Activated CD4-positive, alpha-beta T cell treated with anti-CD3 and anti-CD28 coated beads for 36 hours (primary cell): ENCODE measurements at places on chromosomes 2 and 18. TPM values are rescaled to one million over a fixed set of nuclear protein-coding genes. Genes with fewer than 3 reads are reported as not detected.

- H3K27ac ChIP-seq = peak overlapping the region; percentile 22
- no peak overlapping the region for H3K4me3 ChIP-seq
- no peak for DNase-seq
Observed at GRCh38 chr2:73217160-73217559, 3.1 kb downstream of the SMYD5 start.

- H3K4me3 ChIP-seq = no peak overlapping the region
- H3K36me3 ChIP-seq = peaks cover 20% of the 10 kb centered on the region
- peak overlapping the region; percentile 69 for H3K27ac ChIP-seq
- no peak for DNase-seq
- peaks cover 61% of the 10 kb centered on the region for H3K4me1 ChIP-seq
Observed at GRCh38 chr2:160429248-160430000, 64.2 kb downstream of the RBMS1 start.

GRCh38 chr2:220814441-220814840, 757.7 kb downstream of the EPHA4 start:
- H3K36me3 ChIP-seq = no peaks in the 10 kb centered on the region
- peaks cover 5% of the 10 kb centered on the region for H3K27me3 ChIP-seq
- no peaks in the 10 kb centered on the region for H3K4me1 ChIP-seq
- H3K27ac ChIP-seq = no peak overlapping the region
- H3K4me3 ChIP-seq = no peak overlapping the region
- no peak for DNase-seq

GRCh38 chr2:6679471-6679870, 186.2 kb downstream of the CMPK2 start:
- H3K27me3 ChIP-seq = peaks cover 10% of the 10 kb centered on the region
- no peaks in the 10 kb centered on the region for H3K36me3 ChIP-seq
- H3K4me1 ChIP-seq = no peaks in the 10 kb centered on the region
- H3K27ac ChIP-seq = no peak overlapping the region
- no peak for DNase-seq
- H3K4me3 ChIP-seq = no peak overlapping the region

The MAP2 gene
- total RNA-seq = 0.34 TPM

The CHRND gene
- total RNA-seq = not detected

DNA sequence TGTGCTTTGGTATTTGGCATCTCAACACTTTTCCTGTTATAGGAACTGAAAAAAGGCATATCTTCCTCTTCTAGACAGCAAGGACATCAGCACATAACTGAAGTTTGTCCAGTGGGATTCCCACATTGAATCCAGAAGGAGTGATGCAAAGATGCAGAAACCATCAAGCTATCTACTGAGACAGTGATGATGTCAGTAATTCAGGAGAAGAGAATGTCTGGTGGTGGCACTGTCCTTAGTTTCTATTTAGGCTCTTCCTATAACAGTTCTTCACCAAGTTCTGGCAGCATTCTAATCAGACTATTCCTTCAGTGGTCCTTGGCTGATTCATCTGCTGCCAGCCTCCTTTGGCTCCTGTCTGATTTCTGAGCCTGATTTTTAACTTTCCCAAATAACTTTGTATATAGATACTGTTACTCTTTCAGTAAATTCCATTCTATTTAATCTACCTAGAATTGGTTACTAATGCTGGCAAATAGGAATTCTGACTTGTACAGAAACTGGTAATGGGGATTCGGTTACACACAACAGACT, 56.6 kb upstream of the AGPS start:
- no peak overlapping the region for H3K27ac ChIP-seq
- H3K36me3 ChIP-seq = no peaks in the 10 kb centered on the region
- peaks cover 11% of the 10 kb centered on the region for H3K4me1 ChIP-seq
- no peaks in the 10 kb centered on the region for H3K27me3 ChIP-seq
- H3K4me3 ChIP-seq = no peak overlapping the region

DNA sequence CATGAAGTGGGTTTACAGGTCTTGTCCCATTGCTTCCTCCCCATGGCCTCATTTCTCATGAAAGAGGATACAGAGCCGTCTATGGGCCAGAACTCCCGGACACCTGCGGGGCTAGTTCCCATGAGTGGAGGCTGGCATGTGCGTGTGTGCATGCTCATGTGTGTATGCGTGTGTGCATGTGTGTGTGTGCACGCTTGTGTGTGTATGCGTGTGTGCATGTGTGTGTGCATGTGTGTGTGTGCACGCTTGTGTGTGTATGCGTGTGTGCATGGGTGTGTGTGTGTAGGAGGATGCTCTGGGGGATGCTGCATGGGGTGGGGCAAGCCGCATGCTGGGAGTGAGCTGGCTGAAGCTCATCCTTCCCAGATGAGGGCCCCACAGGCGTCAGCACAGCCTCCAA, 20.8 kb downstream of the INHBB start:
- H3K27ac ChIP-seq = no peak overlapping the region
- no peaks in the 10 kb centered on the region for H3K4me1 ChIP-seq
- H3K27me3 ChIP-seq = peaks cover under 1% of the 10 kb centered on the region
- H3K36me3 ChIP-seq = no peaks in the 10 kb centered on the region
- no peak for DNase-seq

- no peaks in the 10 kb centered on the region for H3K27me3 ChIP-seq
- H3K4me1 ChIP-seq = no peaks in the 10 kb centered on the region
- no peak for DNase-seq
- H3K27ac ChIP-seq = no peak overlapping the region
Observed at GRCh38 chr2:194867328-194867727, 789.7 kb upstream of the SLC39A10 start.

The TMEM37 gene
- not detected for total RNA-seq

DNA sequence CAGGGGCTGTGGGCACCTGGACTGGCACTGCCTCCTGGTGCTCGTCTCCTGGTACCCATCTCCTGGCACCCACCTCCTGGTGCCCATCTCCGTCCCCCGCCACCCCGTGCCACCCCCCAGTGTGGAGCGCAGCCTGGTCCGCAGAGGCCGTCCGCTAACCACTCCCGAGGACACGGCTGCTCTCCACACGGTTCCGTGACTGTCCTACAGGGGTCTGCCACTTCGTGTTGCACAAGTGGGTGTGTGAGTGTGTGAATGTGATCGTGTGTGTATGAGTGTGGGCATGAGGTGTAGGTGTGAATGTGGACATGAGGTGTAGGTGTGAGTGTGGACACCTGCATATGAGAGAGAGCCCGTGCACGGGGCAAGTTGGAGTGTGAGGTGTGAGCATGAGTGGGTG, 119.4 kb upstream of the HS6ST1 start:
- peaks cover 12% of the 10 kb centered on the region for H3K27me3 ChIP-seq
- H3K4me1 ChIP-seq = no peaks in the 10 kb centered on the region
- no peaks in the 10 kb centered on the region for H3K36me3 ChIP-seq
- no peak overlapping the region for H3K4me3 ChIP-seq
- no peak for DNase-seq
- no peak overlapping the region for H3K27ac ChIP-seq

The GLI2 gene
- total RNA-seq = not detected

- H3K4me1 ChIP-seq = peaks cover 61% of the 10 kb centered on the region
- DNase-seq = peak; percentile 80
- H3K27me3 ChIP-seq = no peaks in the 10 kb centered on the region
- H3K4me3 ChIP-seq = no peak overlapping the region
- H3K27ac ChIP-seq = peak overlapping the region; percentile 93
Observed at GRCh38 chr2:43184339-43184895, 42.0 kb downstream of the ZFP36L2 start.

The ATP5MC3 gene
- 244 TPM for total RNA-seq

The LOXL3 gene
- total RNA-seq = 0.86 TPM

GRCh38 chr2:168853471-168853870, 36.8 kb downstream of the SPC25 start:
- H3K27me3 ChIP-seq = no peaks in the 10 kb centered on the region
- no peak overlapping the region for H3K27ac ChIP-seq
- no peak for DNase-seq

The CAMKMT gene
- total RNA-seq = 10.8 TPM

The GRB14 gene
- not detected for total RNA-seq

GRCh38 chr18:79729611-79730010, 50.0 kb downstream of the CTDP1 start:
- H3K4me3 ChIP-seq = no peak overlapping the region
- no peaks in the 10 kb centered on the region for H3K27me3 ChIP-seq
- no peak overlapping the region for H3K27ac ChIP-seq
- H3K4me1 ChIP-seq = peaks cover 2% of the 10 kb centered on the region
- DNase-seq = no peak

The COPS8 gene
- total RNA-seq = 65.8 TPM

GRCh38 chr18:14921031-14921430, 173.1 kb downstream of the ANKRD30B start:
- no peaks in the 10 kb centered on the region for H3K36me3 ChIP-seq
- DNase-seq = no peak
- H3K27ac ChIP-seq = no peak overlapping the region
- no peak overlapping the region for H3K4me3 ChIP-seq
- peaks cover 2% of the 10 kb centered on the region for H3K27me3 ChIP-seq

DNA sequence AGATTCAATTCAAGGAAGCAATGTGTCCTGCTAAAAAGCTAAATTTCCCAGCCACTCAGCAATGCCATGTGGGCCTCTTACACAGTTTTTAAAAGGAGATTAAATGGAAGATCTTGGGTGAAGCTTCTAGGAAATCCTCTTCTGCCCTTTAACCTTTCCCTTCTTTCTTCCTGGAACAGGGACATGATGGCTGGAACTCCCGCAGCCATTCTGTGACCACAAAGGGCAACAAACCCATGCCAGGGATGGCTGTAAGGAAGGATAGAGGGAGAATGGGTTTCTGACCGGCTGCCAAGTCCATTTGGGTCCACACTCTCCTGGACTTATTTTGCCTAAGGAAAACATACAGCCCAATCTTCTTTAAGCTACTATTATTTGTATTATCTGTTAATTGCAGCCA, 52.6 kb upstream of the ASAP2 start:
- H3K27me3 ChIP-seq = peaks cover 6% of the 10 kb centered on the region
- no peak for DNase-seq
- H3K4me1 ChIP-seq = no peaks in the 10 kb centered on the region
- H3K36me3 ChIP-seq = no peaks in the 10 kb centered on the region
- H3K27ac ChIP-seq = no peak overlapping the region

GRCh38 chr2:213787869-213788268, 503.6 kb downstream of the SPAG16 start:
- H3K27me3 ChIP-seq = no peaks in the 10 kb centered on the region
- DNase-seq = no peak
- no peak overlapping the region for H3K4me3 ChIP-seq
- no peaks in the 10 kb centered on the region for H3K4me1 ChIP-seq
- H3K27ac ChIP-seq = no peak overlapping the region
- no peaks in the 10 kb centered on the region for H3K36me3 ChIP-seq

DNA sequence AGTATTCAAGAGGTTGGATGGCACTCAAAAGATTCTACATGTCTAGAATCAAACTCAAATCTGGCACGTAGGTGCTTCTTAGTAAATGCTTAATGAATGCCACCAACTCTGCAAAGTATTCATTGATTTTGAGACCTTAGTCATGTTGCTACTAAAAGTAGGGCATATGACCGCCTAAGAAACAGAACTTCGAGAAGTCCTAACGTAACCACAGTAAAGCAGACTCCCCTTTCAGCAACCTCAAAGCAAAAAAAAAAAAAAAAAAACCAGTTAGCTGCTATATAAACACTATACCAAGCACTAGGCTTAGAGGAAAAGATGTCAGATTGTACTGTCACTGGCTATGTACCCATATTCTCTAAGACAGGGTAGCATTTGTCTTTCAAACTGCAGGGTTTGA, 33.9 kb downstream of the PTCD3 start:
- no peak overlapping the region for H3K4me3 ChIP-seq
- no peak overlapping the region for H3K27ac ChIP-seq
- DNase-seq = no peak
- H3K36me3 ChIP-seq = peaks cover 70% of the 10 kb centered on the region
- no peaks in the 10 kb centered on the region for H3K27me3 ChIP-seq
- H3K4me1 ChIP-seq = peaks cover 14% of the 10 kb centered on the region

The CCDC148 gene
- total RNA-seq = 0.23 TPM

GRCh38 chr2:109066501-109066900, 62.5 kb upstream of the SH3RF3 start:
- H3K27me3 ChIP-seq = no peaks in the 10 kb centered on the region
- no peak overlapping the region for H3K4me3 ChIP-seq
- no peak overlapping the region for H3K27ac ChIP-seq
- no peak for DNase-seq

The M1AP gene
- total RNA-seq = 0.18 TPM

DNA sequence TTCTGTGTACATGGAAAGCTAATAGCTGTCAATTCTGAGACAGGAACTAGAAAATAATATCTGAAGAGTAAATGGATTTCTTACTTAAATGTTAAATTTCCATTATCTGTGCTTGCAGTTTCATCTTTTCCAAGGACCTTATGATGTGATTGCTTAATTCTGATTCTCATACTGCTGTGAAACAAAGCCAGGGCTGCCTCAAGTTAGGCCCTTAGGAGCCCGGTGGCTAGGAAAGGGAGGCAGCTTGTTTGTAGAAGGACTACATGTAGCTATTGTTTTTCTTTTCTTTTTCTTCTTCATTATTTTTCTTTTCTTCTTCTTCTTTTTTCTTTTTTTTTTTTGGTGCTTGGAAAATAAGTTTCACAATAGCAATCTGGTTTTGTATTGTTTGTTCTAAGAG, 50.5 kb downstream of the XRCC5 start:
- H3K27me3 ChIP-seq = no peaks in the 10 kb centered on the region
- no peak overlapping the region for H3K4me3 ChIP-seq

- H3K27ac ChIP-seq = no peak overlapping the region
- peak; percentile 41 for DNase-seq
- H3K4me3 ChIP-seq = no peak overlapping the region
Observed at GRCh38 chr2:120958623-120959366, 223.1 kb downstream of the GLI2 start.

- H3K27ac ChIP-seq = no peak overlapping the region
- DNase-seq = no peak
- no peaks in the 10 kb centered on the region for H3K36me3 ChIP-seq
- H3K4me1 ChIP-seq = no peaks in the 10 kb centered on the region
- H3K27me3 ChIP-seq = no peaks in the 10 kb centered on the region
- H3K4me3 ChIP-seq = no peak overlapping the region
Observed at GRCh38 chr2:240356700-240357640, 78.5 kb upstream of the GPC1 start.

- H3K27ac ChIP-seq = no peak overlapping the region
- H3K36me3 ChIP-seq = no peaks in the 10 kb centered on the region
- no peak overlapping the region for H3K4me3 ChIP-seq
- DNase-seq = no peak
Observed at GRCh38 chr2:20450201-20450999, 3.5 kb downstream of the RHOB start.

The RAPGEF4 gene
- 0.50 TPM for total RNA-seq

The RSAD2 gene
- total RNA-seq = 10.2 TPM

GRCh38 chr2:216426166-216426777, 14.0 kb downstream of the SMARCAL1 start:
- H3K4me3 ChIP-seq = no peak overlapping the region
- peaks cover 71% of the 10 kb centered on the region for H3K36me3 ChIP-seq
- no peaks in the 10 kb centered on the region for H3K27me3 ChIP-seq
- H3K4me1 ChIP-seq = no peaks in the 10 kb centered on the region
- DNase-seq = no peak

The GKN2 gene
- total RNA-seq = not detected
